ENCODE measurements at places on chromosomes 6 and 20.

GRCh38 chr20:43190332-43190953, 737 bp upstream of the PTPRT start:
- DNase-seq, result no peak

- no peak for DNase-seq
Observed at GRCh38 chr6:128446497-128446896, 73.9 kb downstream of the PTPRK start.

- no peak for DNase-seq
Observed at GRCh38 chr6:143598466-143599080, 79.2 kb upstream of the PHACTR2 start.

DNA sequence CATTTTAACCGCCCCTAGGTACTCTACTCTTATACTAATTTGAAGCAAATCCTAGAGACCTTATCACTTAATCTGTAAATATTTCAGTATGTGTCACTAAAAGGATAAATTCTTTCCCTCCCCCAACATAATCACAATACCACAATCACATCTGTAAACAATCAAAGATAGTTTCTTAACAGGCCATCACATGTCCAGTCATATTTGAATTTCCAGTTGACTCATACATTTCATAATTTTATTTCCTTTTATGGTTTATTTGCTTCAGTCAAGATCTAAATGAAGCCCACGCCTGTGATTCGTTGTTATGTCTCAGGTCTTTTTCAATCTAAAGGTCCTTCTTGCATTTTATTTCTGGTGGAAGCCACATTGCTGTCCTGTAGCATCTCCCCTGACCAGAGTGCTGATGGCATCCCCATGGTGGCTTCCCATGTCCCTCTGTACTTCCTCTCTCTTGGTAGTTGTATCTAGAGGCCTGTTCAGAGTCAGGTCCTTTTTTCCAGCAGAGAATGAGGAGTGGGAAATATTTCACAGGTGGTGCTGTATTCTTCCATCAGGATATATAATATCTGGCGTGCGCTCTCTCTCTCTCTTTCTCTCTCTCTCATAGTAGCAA, 128.6 kb upstream of the SLC22A23 start:
- no peak for DNase-seq

DNA sequence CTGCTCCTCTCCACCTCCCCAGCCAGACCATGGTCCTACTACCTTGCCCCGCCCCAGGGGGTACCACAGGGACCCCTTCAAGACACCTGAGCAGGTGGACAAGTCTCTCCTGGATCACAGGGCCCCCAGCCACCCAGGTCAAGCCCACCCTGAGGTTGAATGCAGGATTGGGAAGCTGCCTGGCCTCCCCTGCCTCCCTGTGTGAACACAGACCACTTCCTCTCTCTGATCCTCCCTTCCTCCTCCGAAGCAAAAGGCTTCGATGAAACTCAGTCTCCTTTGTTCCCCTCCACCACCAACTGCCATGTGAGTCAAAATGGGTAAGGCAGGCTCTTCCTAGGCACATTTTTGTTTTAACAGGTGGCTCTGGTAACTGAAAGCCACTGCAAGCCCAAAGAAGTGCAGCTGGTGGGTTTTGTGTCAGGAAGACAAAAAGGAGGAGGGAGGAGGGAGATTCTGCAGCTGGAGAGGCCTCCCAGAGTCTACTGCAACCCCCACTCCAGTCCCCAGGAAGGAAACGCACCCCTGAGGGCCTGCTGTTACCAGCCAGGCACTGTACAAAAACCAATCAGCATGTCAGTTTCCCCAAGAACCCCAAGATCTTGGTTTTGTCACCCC, 5.4 kb downstream of the ADA start:
- DNase-seq, result peak; percentile 99

GRCh38 chr6:75307364-75308004, 22.9 kb upstream of the TMEM30A start:
- DNase-seq, result no peak

- DNase-seq, result no peak
Observed at GRCh38 chr20:23645575-23645974, 7.8 kb upstream of the CST3 start.

GRCh38 chr6:168616816-168617765, 176.1 kb downstream of the SMOC2 start:
- DNase-seq, result no peak

DNA sequence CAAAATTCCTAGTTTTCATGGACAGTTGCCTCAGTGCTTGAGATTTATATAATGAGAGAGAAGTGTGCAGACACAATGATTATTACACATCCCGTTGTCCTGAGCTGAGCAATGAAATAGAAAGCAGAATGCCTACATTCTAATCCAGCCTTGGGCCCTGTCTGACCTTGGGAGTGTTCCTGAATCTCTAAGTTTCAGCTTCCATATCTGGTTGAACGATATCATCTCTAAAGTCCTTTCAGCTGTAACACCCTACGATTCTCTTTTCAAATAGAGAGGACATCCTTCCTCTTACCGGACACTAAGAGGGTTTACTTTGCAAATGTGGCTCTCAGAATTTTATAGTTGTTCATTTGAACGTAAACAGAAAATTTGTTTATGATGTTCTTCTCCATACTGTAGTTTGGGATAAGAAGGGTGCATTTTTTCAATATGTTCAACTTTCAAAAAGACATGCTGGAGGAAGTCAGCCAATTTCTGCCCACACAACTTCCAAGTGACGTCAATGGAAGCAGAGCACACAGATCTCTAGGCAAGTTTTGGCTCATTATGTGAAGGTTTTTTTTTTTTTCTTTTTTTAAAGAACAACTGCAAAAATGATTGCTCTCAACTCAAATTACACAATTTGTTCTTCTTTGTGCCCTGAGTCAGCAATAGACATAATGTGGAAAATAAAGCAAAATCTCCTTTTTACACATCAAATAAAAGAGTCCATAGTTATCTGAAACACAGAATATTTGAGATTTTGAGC, 50.4 kb downstream of the PDE7B start:
- no peak for DNase-seq

- DNase-seq, result no peak
Observed at GRCh38 chr6:83343121-83343520, 87.7 kb downstream of the ME1 start.

GRCh38 chr6:53734473-53735299, 60.1 kb upstream of the LRRC1 start:
- DNase-seq, result no peak

GRCh38 chr6:117266257-117267053, 1.1 kb downstream of the VGLL2 start:
- no peak for DNase-seq

DNA sequence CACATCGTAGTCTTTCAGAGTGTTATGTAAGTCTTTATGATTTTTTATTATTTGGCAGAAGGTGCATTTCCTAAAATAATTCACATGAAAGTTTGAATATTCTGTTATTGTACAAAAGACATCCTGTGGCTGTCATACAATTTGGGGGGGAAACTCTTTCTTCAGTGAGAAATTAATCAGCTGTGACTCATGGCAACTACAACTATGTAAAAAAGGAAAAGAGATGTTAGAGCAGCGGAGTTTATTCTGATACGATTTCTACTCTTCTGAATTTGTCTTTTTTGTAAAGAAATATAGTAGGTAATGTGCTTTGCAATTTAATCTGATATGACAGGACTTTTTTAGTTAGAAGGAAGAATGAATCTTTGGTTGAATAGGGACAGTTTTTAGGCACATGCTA, 14.2 kb downstream of the COL19A1 start:
- DNase-seq, result no peak

GRCh38 chr6:46014511-46015118, 1.0 kb downstream of the CLIC5 start:
- DNase-seq, result no peak

DNA sequence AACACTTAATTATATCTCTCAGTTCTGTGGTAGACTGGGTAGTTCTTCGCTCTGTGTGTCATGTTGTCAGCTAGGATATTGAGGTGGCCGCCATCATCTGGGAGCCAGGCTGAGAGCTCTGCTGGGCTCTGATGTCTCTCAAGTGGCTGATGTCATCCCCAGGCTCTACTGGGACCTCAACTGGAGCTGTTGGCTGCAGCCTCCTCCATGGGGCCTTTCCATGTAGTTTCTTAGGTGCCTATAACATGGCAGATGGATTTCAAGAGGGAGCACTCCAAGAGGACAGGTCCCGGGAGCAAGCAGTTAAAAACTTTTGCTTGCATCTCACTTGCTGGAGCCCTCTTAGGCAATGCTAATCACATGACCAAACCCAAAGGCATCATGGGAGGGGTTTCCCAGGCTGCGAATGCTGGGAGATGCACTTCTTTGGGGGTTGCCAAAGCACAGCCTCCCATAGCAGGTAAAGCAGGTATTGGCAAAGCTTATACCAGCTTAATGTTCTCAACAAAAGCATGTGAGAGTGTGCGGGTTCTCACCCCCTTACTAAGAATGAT, 129.8 kb downstream of the TMEM242 start:
- no peak for DNase-seq

DNA sequence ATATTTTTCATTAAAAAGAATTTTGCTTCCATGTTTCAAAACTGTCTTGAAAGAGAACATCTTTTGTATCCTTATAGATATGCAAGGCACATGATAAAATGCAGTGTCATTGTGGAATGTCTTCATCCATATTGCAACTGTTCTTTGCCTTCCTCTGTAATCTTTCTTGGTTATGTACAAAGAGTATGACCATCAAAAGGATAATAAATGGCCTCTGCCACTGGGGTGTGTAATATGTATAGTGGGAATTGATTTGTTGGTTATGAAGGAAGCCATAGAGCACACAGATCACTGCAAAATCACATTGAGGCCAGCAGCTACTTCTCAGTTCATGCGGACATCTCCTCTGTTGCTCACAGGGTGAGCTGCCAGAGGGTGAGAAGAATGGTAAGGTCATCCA, 703.5 kb downstream of the TFAP2A start:
- DNase-seq, result no peak

- DNase-seq, result no peak
Observed at GRCh38 chr20:47792021-47792618, 6.8 kb upstream of the SULF2 start.

- no peak for DNase-seq
Observed at GRCh38 chr20:15496501-15497039, 1076.7 kb downstream of the KIF16B start.

DNA sequence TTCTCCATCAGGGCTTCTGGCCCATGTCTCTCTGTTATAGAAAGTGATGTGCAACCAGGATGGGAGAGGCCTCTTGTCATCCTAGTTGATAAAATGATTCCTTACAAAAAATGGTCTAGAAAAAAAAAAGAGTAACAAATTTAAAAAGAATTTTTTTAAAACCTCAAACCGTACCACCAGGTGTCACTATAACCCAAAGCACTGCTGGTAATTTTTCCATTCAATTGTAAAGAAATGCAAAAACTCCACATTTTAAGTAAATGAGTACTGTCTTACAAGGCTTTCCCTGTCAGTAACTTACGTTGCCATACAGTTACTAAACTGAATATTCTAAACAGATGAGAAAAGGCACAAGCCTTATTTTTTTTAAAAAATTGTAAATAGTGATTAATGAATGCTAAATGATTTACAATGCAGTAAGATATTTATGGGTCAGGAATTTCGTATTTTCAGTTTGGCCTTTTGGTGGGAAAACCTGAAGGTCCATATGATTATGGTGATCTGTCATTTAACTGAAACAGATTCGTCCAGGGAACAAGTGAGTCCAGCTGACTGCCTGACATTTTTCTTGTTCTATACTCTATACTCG, 95.4 kb downstream of the OGFRL1 start:
- DNase-seq, result no peak

DNA sequence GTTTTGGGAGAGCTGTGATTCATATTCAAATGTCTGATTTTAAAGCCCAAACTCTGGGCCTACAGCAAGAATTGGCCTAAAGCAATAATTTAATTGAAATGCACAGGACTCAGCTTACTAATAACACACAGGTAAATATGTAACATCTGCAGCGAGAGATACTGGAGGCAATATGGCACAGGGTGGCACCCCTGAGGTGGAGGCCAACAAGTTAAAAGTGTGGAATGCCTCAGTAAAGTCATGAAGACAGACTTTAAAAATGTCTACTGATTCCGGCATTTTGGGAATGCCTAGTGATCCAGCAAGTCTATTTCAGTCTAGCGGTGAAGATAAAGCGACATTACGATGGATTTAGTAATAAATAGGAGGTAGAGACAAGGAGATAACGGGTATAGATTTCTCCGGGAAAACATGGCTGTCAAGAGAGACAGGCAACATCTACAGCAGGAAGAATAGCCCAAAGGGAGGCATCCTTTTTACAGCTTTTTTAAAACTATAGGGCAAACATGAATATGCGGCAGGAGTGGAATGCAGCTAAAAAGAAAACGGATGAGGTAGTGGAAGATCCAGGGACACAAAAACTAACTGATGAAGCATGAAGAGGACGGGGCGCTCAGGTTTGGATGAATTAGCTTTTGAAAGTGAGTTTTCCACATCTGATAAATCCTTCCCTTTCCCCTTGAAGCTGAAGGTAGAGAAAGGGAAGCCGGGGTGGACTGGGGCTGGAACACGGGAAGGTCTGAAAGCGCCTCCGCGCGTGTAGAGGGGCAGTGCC, 1.2 kb downstream of the NANP start:
- peak; percentile 1 for DNase-seq

GRCh38 chr6:112821476-112821875, 474.3 kb downstream of the RFPL4B start:
- no peak for DNase-seq

- DNase-seq, result no peak
Observed at GRCh38 chr6:170438402-170438753, 114.7 kb downstream of the PSMB1 start.

- no peak for DNase-seq
Observed at GRCh38 chr20:63054681-63055240, 48.0 kb upstream of the BHLHE23 start.

GRCh38 chr6:87721311-87721710, 19.3 kb upstream of the AKIRIN2 start:
- DNase-seq, result no peak

DNA sequence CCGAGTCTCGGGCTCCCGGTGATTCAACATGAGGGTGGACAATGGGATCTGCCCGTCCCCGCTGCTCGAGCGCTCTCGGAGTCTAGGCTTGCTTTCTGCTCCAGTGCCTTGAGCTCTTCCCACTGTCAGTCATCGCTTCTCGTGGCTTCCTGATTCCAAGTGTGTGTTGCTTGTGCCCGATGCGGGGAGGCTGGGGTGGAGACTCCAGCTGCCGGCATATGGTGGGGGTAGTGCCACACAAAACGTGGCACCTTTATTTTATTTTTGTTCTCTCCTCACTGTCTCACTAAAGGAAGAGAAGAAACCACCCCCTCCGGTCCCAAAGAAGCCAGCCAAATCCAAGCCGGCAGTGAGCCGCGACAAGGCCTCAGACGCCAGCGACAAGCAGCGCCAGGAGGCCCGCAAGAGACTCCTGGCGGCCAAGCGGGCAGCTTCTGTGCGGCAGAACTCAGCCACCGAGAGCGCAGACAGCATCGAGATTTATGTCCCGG, 14.8 kb upstream of the MYL9 start:
- no peak for DNase-seq
